ENCODE measurements at places on chromosomes 5 and 9. TPM values are rescaled to one million over a fixed set of nuclear protein-coding genes. Genes with fewer than 3 reads are reported as not detected.

DNA sequence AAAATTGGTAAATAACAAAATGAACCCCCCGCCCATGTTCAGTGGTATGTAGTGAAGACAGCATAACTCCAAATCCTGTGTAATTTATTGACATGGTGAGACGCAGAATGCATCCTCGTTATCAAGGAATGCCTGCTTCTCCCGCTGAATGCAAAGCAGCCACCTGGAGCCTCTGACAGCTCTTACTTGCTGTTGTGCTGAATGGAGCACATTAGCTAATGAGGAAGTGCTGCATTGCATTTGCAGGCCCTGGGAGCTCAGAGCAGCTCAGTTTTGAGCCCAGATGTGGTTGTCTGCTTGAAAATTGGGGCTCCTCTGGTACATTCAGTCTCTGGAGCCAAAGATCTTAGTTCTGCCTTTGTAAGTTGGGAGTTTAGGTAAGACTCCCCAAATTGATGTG is 28.9 kb downstream of the PLAC8L1 start:
- H3K27me3 ChIP-seq: no peaks in the 10 kb centered on the region
- no peak for DNase-seq
- H3K27ac ChIP-seq: no peak overlapping the region
- H3K4me1 ChIP-seq: no peaks in the 10 kb centered on the region
- no peak overlapping the region for H3K4me3 ChIP-seq
- H3K36me3 ChIP-seq: no peaks in the 10 kb centered on the region

DNA sequence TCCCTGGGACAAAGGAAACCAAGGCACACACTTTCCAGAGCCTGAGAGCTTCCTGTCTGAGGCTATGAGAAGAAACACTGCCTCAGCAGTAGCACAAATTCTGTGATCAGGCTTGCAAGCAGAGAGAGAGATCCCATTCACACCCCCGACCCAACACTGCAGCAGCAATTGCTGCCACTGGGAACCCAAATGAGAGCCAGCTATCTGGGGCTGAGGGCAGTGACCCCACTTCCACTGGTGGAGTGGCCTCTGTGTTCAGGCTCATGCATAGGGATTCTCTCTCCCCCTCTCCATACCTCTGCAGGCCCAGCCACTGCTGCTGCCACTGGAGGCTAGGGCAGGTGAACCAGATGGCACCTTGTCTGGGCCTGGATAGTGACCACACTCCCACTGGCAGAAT is 95.2 kb downstream of the TMEM232 start:
- H3K27me3 ChIP-seq: no peaks in the 10 kb centered on the region
- no peak overlapping the region for H3K27ac ChIP-seq
- H3K4me1 ChIP-seq: no peaks in the 10 kb centered on the region
- no peak overlapping the region for H3K4me3 ChIP-seq

GRCh38 chr5:144088206-144089064 is 82.0 kb downstream of the YIPF5 start:
- no peak overlapping the region for H3K27ac ChIP-seq
- no peaks in the 10 kb centered on the region for H3K36me3 ChIP-seq
- DNase-seq: no peak
- H3K4me1 ChIP-seq: peaks cover 15% of the 10 kb centered on the region
- no peaks in the 10 kb centered on the region for H3K27me3 ChIP-seq

The LHX6 gene
- polyA plus RNA-seq: 0.46 TPM

DNA sequence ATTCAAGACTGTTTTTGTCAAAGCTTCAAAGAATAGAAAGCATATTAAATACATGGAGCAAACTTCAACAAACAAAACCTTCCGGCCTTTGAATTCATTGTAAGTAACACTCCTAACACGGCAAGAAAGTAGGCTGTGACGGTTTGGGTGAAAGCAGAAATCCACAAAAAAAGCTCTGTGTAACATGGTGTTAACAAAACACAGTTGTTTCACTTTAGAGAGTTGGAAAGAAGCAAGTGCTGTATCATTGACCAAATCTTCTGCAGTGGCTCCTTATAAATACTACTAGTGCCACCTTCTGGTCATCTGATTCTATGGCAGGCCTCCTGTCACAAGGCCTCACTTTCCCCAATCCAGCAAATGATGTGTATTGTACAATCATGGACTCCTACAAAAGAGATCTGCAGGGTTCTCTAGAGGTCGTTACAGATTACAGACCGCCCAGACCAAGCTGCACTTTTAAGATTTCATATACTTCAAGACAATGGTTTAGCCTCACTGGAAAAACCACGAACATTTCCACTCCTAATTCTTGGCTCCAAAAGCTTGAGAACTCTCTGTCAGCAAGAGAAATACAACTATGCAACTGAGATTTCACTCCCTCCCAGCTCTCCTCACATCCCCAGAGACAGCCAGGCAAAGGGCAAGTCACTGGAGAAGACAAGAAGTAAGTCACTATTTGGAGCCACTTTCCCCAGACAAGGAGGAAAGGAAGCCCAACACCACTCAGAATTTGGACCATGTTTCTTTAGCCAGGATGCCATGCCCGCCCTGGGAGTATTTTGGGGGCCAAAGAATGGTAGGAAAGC is 196.2 kb downstream of the DTWD2 start:
- H3K27ac ChIP-seq: peak overlapping the region; percentile 66
- no peaks in the 10 kb centered on the region for H3K27me3 ChIP-seq
- H3K36me3 ChIP-seq: no peaks in the 10 kb centered on the region
- peak overlapping the region; percentile 7 for H3K4me3 ChIP-seq

DNA sequence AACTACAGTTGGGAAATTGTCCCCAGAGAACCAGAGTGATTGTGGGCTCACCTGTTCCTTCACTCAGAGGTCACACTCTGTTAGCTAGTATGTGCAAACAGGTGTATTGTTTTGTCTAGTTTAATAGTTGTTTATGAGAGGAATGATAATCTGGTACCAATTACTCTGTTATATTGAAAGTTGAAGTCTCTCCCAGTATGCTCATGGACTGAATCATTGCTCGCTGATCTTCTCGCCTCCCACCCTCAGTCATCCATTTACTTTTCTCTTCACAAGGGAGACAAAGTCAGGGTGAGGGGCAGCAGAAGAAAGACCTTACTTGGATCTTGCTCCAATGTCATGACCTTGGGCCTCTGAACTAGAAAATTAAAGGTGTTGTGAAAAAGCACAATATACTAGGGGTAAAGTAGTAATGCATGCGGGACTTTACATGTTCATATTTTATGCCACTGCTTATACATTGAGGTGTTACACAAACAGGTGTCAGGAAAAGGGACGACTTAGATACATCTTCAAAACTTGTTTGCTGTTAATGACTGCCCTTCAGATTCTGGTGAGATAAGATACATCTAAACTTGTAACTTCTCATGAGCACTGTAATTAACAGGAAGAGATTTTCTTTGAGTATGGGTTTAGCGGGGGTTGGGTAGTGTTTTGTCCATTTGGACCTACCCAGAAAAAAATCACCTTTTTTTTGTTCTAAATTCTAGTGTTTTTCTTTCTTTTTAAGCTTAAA is 36.9 kb downstream of the LNPEP start:
- no peaks in the 10 kb centered on the region for H3K36me3 ChIP-seq
- peaks cover 32% of the 10 kb centered on the region for H3K4me1 ChIP-seq
- no peaks in the 10 kb centered on the region for H3K27me3 ChIP-seq
- no peak overlapping the region for H3K27ac ChIP-seq

DNA sequence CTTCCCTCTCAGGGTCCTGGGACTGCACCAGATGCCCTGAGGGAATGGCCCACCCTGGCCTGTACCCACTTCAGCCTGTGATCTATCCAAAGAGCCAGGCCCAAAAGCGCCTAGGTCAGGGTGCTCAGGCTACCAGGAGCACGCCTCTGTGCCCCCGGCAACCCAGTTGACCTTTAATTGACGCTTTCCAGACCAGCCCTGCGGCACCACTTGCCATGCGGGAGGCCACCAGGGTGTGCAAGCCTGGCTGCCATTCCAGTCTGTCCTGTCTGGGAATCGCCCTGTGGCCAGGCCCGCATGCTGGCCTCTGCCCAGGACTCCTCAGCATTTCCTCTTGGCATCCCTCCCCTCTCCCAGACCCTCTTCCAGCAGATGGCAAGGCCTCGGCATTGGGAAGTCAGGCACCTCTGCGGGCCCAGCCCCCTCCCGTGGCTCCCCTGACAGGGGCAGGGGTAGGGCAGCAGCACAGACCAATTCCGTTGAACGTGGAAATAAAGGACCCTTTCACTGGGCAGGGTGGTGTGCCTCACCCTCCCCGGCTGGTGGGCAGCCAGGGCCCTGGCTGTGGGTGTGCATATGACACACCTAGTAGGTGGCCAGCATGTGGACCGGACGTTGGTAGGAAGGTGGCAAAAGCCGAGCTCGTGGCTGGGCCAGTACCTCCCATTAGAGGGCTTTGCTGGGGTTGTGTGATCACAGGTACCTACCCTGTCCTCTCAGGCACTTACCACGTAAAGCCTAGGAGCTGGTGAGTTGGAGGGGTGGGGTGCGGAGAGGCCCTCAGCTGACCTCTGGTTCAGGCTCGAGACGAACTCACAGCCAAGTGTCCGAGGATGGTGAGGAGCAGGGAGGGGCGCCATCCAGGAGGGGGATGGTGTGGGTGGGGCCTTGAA is 3.5 kb upstream of the AIF1L start:
- H3K4me3 ChIP-seq: no peak overlapping the region
- no peak overlapping the region for H3K27ac ChIP-seq
- H3K36me3 ChIP-seq: no peaks in the 10 kb centered on the region
- H3K27me3 ChIP-seq: peaks cover 45% of the 10 kb centered on the region
- no peak for DNase-seq
- H3K4me1 ChIP-seq: peaks cover 14% of the 10 kb centered on the region

DNA sequence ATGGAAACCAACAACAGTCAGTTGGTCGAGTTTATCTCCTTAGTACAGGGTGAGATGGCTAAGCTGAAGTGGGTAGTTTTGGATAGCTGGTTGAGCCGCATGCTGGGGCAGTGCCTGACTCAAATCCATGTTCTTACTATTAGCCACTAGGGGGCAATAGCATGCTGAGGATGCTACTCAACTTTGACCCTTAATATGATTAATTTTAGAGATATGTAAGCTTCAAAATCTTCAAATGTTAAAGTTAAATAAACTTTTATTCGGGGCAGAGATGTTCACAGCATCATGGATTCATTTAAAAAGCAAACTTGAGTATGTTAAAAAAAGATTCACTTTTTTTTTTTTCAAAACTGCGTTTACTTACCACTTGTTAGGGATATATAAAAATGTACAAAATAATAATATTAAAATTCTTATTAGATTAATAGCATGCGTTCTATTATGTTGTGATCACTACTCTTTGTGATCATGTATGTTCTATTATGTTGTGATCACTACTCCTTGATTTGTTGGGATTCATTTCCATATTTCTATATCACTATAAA is 57.0 kb downstream of the C9orf153 start:
- H3K4me3 ChIP-seq: no peak overlapping the region
- H3K27me3 ChIP-seq: no peaks in the 10 kb centered on the region
- H3K36me3 ChIP-seq: no peaks in the 10 kb centered on the region
- no peak for DNase-seq
- no peak overlapping the region for H3K27ac ChIP-seq

DNA sequence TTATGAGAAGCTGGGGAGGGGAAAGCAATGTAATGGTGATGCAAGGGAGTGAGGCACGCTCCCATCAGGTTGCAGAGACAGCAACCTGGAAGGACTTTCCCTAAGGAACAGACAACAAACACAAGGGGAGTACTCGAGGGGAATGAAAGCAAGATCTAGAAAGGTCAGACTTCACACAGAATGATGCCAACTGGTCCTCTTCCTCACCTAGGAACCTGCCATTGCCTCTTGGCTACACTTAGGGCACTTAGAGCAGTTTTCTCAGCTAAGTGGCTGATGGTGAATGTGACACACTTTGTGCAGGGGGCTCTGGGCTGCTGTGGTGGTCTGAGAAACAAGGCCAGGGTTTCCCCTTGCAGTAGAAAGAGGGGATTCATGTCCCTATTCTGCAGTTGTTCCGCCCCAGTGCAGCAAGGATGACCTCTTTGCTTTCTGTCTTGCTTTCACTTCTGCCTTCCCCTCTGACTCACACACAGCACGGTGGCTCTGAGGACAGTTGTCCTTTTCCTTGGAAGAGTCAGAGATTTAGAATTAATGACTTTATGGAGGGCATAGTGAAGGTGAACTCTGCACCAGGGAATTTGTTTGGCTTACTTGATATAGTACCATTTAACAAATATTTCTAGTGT is 394.0 kb upstream of the KLF4 start:
- H3K4me3 ChIP-seq: no peak overlapping the region
- no peaks in the 10 kb centered on the region for H3K36me3 ChIP-seq
- H3K27ac ChIP-seq: no peak overlapping the region
- no peaks in the 10 kb centered on the region for H3K4me1 ChIP-seq

DNA sequence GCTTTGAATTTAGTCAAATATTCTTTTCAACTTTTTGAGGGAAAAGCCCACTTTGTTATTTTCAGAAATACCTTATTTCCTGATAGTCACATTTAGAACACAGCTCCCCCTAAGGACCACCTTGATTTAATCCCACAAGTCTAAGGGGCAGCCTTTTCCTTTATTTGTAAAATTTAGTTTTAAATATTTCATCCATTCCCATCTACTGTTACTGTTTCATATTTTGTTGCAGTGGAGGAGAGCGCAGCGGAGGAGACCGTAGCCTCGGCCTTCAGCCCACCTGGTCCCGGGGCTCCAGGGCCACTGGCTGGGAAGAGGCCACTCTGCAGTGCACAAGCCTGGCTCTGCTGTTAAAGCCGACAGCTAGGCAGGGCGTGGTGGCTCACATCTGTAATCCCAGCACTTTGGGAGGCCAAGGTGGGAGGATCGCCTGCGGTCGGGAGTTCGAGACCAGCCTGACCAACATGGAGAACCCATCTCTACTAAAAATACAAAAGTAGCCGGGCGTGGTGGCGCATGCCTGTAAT is 19.6 kb downstream of the LPCAT1 start:
- no peaks in the 10 kb centered on the region for H3K4me1 ChIP-seq
- H3K36me3 ChIP-seq: no peaks in the 10 kb centered on the region
- H3K27me3 ChIP-seq: no peaks in the 10 kb centered on the region
- H3K27ac ChIP-seq: peak overlapping the region; percentile 37
- no peak for DNase-seq
- no peak overlapping the region for H3K4me3 ChIP-seq

DNA sequence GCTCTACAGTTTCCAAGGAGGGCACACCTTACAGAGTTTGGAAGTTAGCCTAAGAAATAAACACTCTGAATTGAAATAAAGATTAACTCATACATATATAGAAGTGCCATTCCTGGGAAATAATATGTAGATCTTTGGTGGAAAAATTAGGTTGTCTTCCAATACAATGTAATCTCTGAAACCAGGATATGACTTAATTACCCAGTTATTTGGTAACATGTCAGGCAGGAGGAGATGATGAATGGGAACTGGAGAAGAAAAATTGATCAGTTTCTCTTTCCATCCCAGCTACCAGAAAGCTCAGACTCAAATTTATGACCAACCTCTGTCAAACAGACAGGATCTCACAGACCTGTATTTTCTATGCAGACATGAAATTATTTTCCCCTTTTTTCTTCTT is 215.2 kb upstream of the SNX2 start:
- H3K4me3 ChIP-seq: no peak overlapping the region
- no peaks in the 10 kb centered on the region for H3K4me1 ChIP-seq

GRCh38 chr5:140647042-140647419 is 399 bp downstream of the NDUFA2 start:
- no peak for DNase-seq
- H3K4me3 ChIP-seq: peak overlapping the region; percentile 79
- peak overlapping the region; percentile 89 for H3K27ac ChIP-seq
- no peaks in the 10 kb centered on the region for H3K27me3 ChIP-seq
- peaks cover 33% of the 10 kb centered on the region for H3K4me1 ChIP-seq

The TMEM171 gene
- 49.9 TPM for polyA plus RNA-seq

The TLE4 gene
- 7.6 TPM for polyA plus RNA-seq

The BAAT gene
- not detected for polyA plus RNA-seq
